ENCODE measurements at places on chromosomes 5 and 9. TPM values are rescaled to one million over a fixed set of nuclear protein-coding genes. Genes with fewer than 3 reads are reported as not detected.

- H3K27me3 ChIP-seq = no peaks in the 10 kb centered on the region
- H3K27ac ChIP-seq = no peak overlapping the region
- no peaks in the 10 kb centered on the region for H3K36me3 ChIP-seq
- no peak for DNase-seq
- H3K4me3 ChIP-seq = no peak overlapping the region
These were observed 88.3 kb upstream of the MSX2 start for GRCh38 chr5:174636094-174636493.

DNA sequence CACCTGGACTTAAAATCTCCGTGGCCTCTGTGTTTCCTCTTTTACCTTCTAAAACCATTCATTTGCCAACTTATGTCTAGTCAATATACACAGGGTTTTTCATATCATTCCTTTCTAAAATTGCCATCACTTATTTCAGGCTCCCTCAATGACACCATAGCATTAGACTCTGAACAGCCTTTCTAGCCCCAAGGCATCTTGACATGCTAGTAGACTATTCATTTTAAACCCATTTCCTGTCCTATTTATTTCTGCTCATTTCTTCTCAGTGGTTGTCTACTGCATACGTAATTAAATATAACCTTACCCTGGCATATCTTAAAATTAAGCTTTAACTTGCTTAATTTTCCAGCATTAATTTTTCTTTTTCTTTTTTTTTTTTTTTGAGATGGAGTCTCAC, 83.2 kb downstream of the PHAX start:
- H3K4me3 ChIP-seq = no peak overlapping the region
- no peaks in the 10 kb centered on the region for H3K4me1 ChIP-seq
- no peak overlapping the region for H3K27ac ChIP-seq
- H3K36me3 ChIP-seq = no peaks in the 10 kb centered on the region
- DNase-seq = no peak

DNA sequence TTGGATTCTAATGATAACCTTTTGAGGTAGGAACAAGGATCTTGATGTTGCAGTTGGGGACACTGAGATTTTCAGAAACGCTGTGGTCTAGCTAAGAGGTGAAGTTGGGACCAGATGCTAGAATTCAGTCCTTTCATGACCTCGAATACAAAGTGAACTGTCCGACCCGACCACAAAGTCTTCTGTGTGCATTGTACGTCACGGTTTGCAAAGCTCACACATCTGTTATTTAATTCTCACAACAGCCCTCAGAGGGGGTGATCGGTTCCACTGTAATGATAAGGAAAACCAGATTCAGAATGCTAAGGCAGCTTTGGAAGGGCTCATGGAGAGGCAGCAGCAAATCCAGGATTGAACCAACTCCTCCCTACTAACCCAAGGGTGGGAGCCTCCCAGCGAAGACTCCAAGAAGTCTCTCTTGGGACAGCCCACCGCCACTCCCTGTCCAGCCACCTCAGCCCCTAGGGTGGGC, 16.6 kb upstream of the KIF12 start:
- no peak for DNase-seq
- H3K4me3 ChIP-seq = no peak overlapping the region
- H3K4me1 ChIP-seq = no peaks in the 10 kb centered on the region
- no peaks in the 10 kb centered on the region for H3K36me3 ChIP-seq
- H3K27me3 ChIP-seq = no peaks in the 10 kb centered on the region
- no peak overlapping the region for H3K27ac ChIP-seq

GRCh38 chr9:114228016-114228808, 72.9 kb downstream of the COL27A1 start:
- H3K27ac ChIP-seq = no peak overlapping the region
- H3K27me3 ChIP-seq = no peaks in the 10 kb centered on the region
- no peak for DNase-seq
- H3K4me3 ChIP-seq = no peak overlapping the region

DNA sequence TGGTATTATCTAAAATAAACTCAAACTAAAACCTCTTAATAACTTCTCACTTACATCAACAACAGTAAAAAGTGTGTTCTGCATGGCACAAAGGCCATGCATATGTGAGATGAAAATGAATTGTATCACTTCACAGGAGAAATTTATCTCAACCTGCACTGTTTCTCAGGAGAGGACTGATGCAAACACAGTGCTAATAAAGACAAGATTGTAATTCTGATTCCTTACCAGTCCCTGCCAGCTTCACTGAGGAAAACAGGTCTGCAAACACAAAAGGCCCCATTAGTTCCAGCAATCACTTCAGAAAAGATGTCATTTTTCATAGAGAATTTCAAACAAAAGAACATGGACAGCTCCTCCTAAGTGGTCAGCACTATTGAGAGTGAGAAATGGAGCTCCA, 117.3 kb upstream of the PDE4D start:
- no peaks in the 10 kb centered on the region for H3K27me3 ChIP-seq
- H3K4me1 ChIP-seq = no peaks in the 10 kb centered on the region
- DNase-seq = no peak
- H3K36me3 ChIP-seq = no peaks in the 10 kb centered on the region
- H3K4me3 ChIP-seq = no peak overlapping the region

DNA sequence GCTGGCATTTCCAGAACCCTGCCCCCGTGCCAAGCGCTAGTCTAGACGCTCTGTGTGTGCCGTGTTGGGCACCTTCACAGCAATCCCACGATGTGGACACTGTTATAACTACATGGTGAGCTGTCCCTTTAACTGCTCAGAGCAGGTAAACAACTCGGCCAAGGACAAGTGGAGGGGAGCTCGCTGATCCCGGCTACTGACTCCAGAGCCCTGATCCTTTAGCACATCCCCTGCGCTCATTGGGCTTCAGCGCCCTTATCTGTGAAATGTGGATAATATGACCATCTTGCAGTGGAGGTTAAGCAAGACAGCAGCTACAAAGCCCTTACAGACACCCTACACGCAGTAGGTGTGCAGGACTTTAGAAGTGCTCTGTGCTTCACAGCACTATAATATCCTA, 16.5 kb downstream of the ORM2 start:
- no peak overlapping the region for H3K27ac ChIP-seq
- H3K4me1 ChIP-seq = peaks cover 28% of the 10 kb centered on the region
- H3K27me3 ChIP-seq = no peaks in the 10 kb centered on the region

- H3K4me3 ChIP-seq = no peak overlapping the region
- H3K4me1 ChIP-seq = peaks cover 23% of the 10 kb centered on the region
- no peak overlapping the region for H3K27ac ChIP-seq
- DNase-seq = no peak
- no peaks in the 10 kb centered on the region for H3K36me3 ChIP-seq
These were observed 215.3 kb downstream of the MEF2C start for GRCh38 chr5:88667496-88668201.

DNA sequence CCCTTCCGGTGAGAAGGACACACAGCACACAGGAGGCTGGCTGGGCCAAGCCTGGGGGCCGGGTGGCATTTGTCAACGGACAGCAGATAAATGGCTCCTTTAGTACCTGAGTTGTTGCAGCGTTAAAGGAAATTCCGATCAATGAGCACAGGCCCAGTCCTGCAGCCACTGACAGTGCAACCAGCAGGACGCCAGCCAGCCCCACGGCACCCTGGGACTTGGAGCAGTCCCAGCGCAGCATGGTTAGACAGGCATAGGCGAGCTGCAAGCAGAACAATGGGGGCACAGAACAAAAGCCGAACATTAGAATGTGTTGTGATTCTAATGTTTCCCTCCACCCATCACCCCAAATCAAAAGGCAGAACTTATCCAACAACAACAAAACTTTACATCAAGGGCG, 39.3 kb downstream of the PTCH1 start:
- H3K36me3 ChIP-seq = peaks cover 44% of the 10 kb centered on the region
- no peak for DNase-seq
- H3K4me1 ChIP-seq = peaks cover 4% of the 10 kb centered on the region
- H3K27ac ChIP-seq = no peak overlapping the region
- peaks cover 3% of the 10 kb centered on the region for H3K27me3 ChIP-seq
- no peak overlapping the region for H3K4me3 ChIP-seq

GRCh38 chr9:130444565-130445221, at the start of gene ASS1:
TSS of gene ASS1 (plus strand) at chr9:130444961. CDS start at chr9:130452229, 7,268 bp downstream.
- peaks cover 5% of the 10 kb centered on the region for H3K27me3 ChIP-seq
- H3K36me3 ChIP-seq = no peaks in the 10 kb centered on the region
- no peak within 1 kb of the TSS for H3K27ac ChIP-seq
- no peak within 1 kb of the TSS for H3K4me3 ChIP-seq

- no peak for DNase-seq
- no peak overlapping the region for H3K4me3 ChIP-seq
- H3K4me1 ChIP-seq = no peaks in the 10 kb centered on the region
- no peak overlapping the region for H3K27ac ChIP-seq
These were observed 15.4 kb upstream of the NPR2 start for GRCh38 chr9:35776018-35776417.

DNA sequence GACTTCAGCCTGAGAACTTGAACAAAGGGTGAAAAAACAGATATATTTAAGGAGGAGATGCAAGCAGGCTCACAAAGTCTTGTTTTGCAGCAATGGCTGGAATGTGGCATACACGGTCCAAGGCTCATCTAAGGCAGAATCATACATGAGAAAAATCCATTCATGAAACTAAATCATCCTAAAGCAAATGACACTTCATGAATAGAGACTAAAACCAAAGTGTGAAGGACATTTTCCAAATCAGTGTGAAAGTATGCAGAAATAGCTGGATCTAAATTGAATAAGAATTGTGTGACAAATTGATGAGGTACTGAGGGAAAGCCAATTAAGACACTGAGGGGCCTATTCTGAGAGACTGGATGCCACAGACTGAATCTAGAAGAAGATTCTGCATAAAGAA, 27.3 kb downstream of the ZNF366 start:
- H3K36me3 ChIP-seq = no peaks in the 10 kb centered on the region
- no peak for DNase-seq
- H3K4me1 ChIP-seq = no peaks in the 10 kb centered on the region
- no peak overlapping the region for H3K27ac ChIP-seq
- no peak overlapping the region for H3K4me3 ChIP-seq

- DNase-seq = no peak
- H3K27me3 ChIP-seq = no peaks in the 10 kb centered on the region
- no peak overlapping the region for H3K4me3 ChIP-seq
- no peak overlapping the region for H3K27ac ChIP-seq
These were observed 499.3 kb upstream of the ADAMTS16 start for GRCh38 chr5:4640795-4641194.

DNA sequence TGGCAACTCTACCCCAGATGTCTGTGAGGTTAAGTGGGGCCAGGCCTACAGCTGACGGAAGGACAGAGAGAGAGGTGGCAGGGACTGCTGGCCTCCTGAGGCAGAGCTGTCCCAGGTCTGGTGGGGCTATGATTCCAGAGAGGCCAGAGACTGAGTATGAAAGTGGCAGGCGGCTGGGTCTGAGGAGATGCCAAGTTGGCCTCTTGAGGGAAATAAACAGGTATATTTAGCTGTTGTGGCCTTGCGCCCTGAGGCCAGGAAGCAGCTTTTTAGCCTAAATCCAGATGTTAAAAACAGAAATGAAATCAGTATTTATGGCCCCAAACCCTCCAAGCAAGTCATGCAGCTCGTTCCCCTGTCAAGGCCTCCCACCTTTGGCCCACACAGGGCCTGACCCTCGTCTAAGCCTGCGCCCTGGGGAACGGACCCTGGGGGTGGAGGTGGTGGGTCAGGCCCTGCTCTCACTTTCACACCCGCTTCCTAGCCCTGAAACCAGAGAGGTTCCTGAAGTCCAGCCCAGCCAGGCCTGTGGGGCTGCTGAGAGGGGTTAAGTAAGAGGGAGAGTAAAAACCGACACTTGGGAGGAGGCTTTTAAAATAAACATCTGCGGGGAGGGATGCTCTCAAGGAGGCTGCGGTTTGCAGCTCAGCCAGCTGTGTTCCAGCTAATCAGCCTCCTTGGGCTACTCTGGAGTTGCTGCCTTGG, 18.7 kb downstream of the PCDHGC5 start:
- DNase-seq = no peak
- H3K27ac ChIP-seq = no peak overlapping the region
- peaks cover 28% of the 10 kb centered on the region for H3K4me1 ChIP-seq
- H3K4me3 ChIP-seq = no peak overlapping the region
- H3K36me3 ChIP-seq = no peaks in the 10 kb centered on the region

Gene GMCL2
- total RNA-seq = not detected

Gene CD274
- total RNA-seq = 6.0 TPM

Gene MYOZ3
- not detected for total RNA-seq

Gene IARS1
- total RNA-seq = 50.8 TPM

Gene CAMK4
- 7.2 TPM for total RNA-seq

Gene KIF4B
- not detected for total RNA-seq
